ENCODE measurements at places on chromosomes 3 and 15.

GRCh38 chr3:151306168-151306810, 10.3 kb downstream of the GPR87 start:
- no peak for DNase-seq

DNA sequence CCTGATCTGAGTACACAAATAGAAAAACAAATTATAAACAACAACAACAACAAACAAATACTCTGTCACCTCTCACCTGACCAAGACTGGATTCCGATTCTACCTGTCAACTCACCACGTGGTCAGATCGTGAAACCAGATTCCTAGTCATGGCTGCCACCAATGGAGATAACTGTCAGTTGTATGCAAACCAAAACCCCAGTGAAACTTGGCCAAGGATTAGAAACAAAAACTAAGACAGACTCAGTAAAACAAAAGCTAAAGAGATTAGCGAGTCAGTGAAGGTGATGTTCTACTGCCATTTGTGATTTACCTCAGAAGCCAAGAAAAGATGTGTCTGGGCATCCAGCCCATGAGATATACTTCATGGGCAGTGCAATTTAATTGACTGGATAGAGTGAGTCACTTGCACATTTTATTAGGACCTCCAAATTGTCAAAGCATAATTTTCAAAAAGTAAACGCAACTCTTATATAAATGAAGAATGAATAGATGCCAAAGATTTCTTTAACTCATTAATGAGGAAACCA, 31.1 kb downstream of the PHLDB2 start:
- no peak for DNase-seq

DNA sequence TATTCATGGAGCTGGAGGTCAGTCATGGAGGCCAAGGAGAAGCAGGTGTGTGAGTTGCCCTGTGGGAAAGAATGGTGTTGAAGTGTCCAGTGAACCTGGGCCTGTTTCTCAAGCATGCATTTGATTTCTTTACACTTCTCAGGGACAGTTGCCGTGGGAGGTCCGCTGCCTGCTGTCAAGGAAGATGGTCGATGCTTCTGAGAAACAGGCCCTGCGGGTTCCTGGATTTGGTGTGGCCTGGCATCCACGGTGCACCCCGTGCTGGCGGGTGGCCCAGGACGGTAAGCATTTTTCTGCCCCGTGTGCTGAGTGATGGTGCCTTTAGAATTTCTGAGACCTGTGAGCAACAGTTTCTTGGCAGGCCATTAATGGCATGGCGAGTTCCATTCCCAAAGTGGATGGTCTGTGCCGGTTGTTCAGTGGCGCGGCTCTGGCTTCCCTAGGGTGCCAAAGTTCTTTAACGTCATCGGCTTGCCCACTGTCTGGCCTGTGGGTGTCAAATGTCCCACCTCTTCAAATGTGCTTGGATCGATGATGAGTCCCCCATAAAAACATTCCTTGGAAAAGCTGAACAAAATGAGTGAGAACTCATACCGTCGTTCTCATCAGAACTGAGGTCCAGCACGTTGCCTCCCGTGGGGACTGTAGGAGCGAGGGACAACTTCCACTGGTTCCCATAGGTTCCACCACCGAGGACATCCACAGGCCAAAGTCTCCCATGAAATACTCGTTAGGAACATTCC, 107.2 kb downstream of the SNRPN start:
- peak; percentile 22 for DNase-seq

GRCh38 chr3:78165876-78166275, 1126.0 kb downstream of the ROBO2 start:
- DNase-seq, result no peak

DNA sequence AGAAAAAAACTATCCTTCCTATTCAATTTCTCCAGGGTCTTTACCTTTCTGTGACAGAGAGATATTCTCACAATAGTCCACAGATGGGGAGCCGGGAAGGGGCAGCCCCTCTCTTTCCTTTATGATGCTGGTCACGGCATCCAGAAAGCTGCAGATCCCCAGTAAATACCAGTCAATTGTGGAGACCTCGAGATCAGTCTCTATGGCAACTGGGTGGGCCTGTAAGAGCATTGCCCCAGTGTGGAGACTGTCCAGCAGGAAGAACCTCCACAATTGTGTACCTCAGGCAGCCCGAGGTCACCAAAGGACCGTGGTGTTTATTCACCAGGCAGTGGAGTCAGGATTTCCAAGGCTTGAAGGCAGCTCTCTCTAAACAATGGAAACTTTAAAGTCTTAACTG, 291.2 kb downstream of the NTRK3 start:
- no peak for DNase-seq

GRCh38 chr15:54424171-54424570, 445.9 kb downstream of the UNC13C start:
- no peak for DNase-seq

GRCh38 chr15:57445872-57446271, 69.6 kb downstream of the CGNL1 start:
- no peak for DNase-seq
